Activated B cell treated with CpG ODN at 0.5 μM for 24 hours (primary cell): ENCODE measurements at places on chromosomes 16 and 17.

DNA sequence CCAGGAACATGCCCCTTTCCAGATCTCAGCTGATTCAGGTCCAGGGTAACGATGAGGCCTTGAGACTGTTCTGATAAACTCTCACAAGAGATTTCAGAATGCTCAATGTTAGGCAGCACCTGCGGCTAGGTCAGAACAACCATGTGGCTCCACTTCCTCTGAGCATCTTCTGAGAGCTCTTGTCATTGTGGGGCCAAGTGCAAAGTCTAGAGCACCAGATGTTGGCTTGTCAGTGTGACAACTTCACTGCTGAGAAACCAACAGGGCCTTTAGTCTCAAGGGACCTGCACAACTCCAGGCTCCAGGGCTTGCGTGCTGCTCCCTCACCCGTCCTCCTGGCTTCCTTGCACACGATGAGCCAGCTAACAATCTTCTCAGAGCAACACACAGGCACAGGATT, 29.0 kb downstream of the FCSK start:
- peaks cover 57% of the 10 kb centered on the region for H3K36me3 ChIP-seq
- DNase-seq = no peak
- no peak overlapping the region for H3K27ac ChIP-seq
- no peaks in the 10 kb centered on the region for H3K4me1 ChIP-seq
- H3K4me3 ChIP-seq = no peak overlapping the region

DNA sequence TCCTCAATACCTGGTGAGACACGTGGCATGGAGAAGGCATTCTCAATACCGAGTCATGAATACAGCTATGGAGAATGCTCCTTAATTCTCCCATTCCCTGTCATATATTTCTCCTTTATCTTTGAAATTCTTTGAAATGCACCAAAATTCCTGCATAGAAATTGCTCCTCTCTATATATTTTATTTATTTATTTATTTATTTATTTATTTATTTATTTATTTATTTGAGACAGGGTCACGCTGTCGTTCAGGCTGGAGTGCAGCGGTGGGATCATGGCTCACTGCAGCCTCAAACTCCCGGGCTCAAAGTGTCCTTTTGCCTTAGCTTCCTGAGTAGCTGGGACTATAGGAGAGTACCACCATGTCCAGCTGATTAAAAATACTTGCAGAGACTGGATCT, 190.3 kb upstream of the MAF start:
- H3K27ac ChIP-seq = no peak overlapping the region
- H3K4me1 ChIP-seq = no peaks in the 10 kb centered on the region
- no peaks in the 10 kb centered on the region for H3K27me3 ChIP-seq

- H3K4me1 ChIP-seq = peaks cover 7% of the 10 kb centered on the region
- H3K36me3 ChIP-seq = peaks cover 4% of the 10 kb centered on the region
- no peak for DNase-seq
- peak overlapping the region; percentile 31 for H3K27ac ChIP-seq
- H3K4me3 ChIP-seq = no peak overlapping the region
Observed at GRCh38 chr17:80449930-80450576, 26.4 kb downstream of the NPTX1 start.

DNA sequence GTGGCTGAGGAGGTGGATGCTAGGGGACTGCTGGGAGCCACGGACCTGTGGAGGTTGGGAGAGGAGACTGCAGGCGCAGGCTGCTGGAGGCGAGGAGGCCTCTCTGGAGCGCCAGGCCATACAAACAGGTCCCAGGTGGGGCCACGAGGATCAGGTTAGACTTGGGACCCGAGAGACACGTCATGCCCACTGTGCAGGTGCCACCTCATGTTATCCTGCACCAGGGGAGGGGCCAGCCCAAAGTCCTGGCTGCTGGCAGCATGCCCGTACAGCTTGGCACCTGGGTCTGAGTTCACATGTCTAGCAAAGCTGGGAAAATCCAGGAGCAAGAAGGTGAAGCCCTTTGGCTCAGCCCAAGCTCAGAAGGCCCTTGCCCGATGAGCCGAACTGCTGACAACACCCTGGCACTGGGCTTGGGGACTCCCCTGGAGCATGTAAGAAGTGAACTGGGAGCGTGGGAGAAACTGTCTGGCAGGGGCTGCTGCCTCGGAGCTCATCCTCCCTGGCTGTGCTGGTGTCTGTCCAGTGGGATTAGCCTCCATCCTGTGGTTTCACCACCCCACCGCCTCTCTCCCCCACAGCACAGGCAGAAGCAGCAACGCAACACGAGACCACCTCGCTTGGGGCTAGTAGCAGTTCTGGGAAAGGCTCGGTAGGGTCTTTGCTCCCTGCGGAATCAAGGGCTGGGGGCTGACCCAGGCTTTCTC, 5.3 kb downstream of the ARHGDIA start:
- H3K4me3 ChIP-seq = no peak overlapping the region
- H3K4me1 ChIP-seq = peaks cover 34% of the 10 kb centered on the region
- H3K27me3 ChIP-seq = no peaks in the 10 kb centered on the region
- no peak for DNase-seq

GRCh38 chr16:78916928-78917545, 683.5 kb downstream of the MAF start:
- no peaks in the 10 kb centered on the region for H3K4me1 ChIP-seq
- H3K27ac ChIP-seq = no peak overlapping the region
- no peaks in the 10 kb centered on the region for H3K27me3 ChIP-seq
- no peak overlapping the region for H3K4me3 ChIP-seq
- DNase-seq = no peak
- H3K36me3 ChIP-seq = peaks cover 17% of the 10 kb centered on the region

DNA sequence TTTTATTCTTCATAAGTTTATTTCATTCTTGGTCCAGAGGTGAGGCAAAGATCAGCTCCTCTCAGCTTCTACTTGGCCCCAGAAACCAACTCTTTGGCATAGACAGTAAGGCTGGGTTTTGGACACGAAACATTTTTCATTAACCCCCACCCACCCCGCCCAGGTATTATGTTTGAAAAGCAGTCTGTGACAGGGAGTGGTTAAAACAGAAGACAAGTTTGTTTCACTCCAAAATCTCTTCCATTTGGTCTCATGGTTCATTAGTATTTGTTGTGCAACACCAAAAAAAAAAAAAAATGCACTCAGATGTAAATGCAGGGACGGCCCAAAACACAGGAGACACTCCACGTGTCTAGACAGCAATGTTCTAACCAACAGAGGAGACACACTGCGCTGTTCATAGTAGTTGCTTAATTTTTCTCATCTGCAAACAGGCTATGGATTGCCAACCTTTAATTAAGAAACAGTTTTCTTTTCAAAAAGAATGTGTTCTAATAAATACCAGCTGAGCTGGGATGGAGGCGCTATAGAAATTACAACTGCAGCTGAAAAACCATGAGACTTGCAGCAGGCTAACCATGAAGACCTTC, 39.8 kb upstream of the MMP2 start:
- no peaks in the 10 kb centered on the region for H3K4me1 ChIP-seq
- H3K27me3 ChIP-seq = peaks cover 6% of the 10 kb centered on the region
- no peak for DNase-seq

DNA sequence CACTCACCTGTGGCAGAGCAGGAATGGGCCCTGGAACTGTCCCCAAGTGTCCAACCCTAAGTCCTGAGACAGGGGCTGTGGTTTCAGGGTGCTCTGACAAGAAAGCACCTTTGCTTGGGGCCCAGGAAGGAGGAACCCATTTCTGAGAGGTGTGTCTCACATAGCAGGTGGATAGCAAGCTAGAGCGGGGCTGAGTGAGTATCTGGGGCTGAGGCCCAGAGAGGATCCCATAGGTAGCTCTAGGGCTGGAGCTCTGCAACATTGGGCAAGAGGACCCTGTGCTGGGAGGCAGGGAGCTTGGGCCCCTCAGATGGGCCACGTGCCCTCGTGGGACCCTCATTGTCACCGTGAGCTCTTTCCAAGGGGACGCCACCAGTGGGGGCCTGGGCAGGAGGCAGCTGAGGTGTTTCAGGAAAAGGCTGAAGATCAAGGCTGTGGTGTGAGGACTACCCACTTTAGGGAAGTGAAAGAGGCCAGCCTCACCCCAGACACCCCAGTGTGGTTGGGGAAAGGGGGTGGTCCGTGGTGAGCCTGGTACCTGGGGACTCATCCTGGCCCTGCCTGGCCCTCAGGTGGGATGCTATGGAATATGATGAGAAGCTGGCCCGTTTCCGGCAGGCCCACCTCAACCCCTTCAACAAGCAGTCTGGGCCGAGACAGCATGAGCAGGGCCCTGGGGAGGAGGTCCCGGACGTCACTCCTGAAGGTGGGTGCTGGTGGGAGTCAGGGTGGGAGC, 5.3 kb downstream of the DEF8 start:
- peaks cover 89% of the 10 kb centered on the region for H3K4me1 ChIP-seq
- peaks cover 28% of the 10 kb centered on the region for H3K36me3 ChIP-seq
- peak overlapping the region; percentile 77 for H3K27ac ChIP-seq
- H3K27me3 ChIP-seq = no peaks in the 10 kb centered on the region
- DNase-seq = peak; percentile 42

DNA sequence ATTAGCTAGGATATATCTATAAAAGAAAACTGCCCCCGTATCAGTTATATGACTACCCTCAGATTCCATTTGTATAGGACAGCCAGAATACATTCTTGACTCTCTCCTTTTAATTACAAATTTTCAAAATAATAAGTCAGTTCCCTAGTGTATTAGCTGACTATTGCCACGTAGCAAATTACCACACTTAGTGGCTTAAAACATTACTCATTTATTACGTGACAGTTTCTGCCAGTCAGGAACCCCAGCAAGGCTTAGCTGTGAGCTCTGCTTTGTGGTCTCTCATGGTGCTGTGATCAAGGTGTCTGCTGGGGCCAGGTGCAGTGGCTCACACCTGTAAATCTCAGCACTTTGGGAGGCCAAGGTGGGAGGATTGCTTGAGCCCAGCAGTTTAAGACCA, 13.9 kb upstream of the SCNN1B start:
- DNase-seq = no peak
- H3K27me3 ChIP-seq = peaks cover 10% of the 10 kb centered on the region
- H3K4me3 ChIP-seq = no peak overlapping the region
- H3K27ac ChIP-seq = no peak overlapping the region
- H3K4me1 ChIP-seq = no peaks in the 10 kb centered on the region

GRCh38 chr16:51429041-51429440, 278.0 kb upstream of the SALL1 start:
- no peaks in the 10 kb centered on the region for H3K4me1 ChIP-seq
- no peak overlapping the region for H3K27ac ChIP-seq
- H3K36me3 ChIP-seq = no peaks in the 10 kb centered on the region
- no peak overlapping the region for H3K4me3 ChIP-seq

DNA sequence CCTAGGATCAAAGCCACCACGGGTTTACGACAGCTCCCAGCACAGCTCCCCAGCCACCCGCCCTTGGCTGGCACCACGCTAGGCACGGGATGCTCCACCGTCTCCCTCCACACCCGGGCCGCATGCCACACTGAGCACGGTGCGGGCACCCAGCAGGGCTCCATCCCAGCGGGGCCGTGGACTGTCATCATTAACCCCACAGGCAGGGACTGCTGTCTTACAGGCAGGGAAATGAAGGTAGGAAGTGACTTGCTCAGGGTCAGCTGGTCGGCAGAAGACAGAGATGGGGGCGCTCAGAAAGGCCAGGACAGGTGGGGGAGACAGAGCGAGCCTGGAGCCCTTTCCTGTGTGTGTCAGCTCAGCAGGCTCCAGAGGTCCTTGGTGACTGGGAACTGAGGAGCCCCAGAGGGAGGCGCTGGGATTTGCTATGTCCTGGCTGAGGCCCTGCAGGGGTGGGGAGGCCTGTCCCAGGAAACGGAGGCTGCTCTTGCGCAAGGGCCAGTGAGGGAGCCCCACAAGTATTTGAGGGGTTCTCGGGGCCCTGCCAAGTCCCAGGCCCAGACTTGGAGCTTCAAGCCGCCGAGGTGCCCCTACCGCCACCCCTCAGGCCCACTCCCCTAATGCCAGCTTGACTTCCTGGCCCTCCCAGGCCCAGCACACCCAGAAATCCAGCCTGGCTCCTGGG, 3.2 kb downstream of the UBALD1 start:
- no peaks in the 10 kb centered on the region for H3K27me3 ChIP-seq
- no peak overlapping the region for H3K4me3 ChIP-seq
- H3K4me1 ChIP-seq = peaks cover 28% of the 10 kb centered on the region
- H3K36me3 ChIP-seq = peaks cover 18% of the 10 kb centered on the region
- H3K27ac ChIP-seq = no peak overlapping the region
- DNase-seq = no peak

- no peak overlapping the region for H3K4me3 ChIP-seq
- peaks cover 2% of the 10 kb centered on the region for H3K27me3 ChIP-seq
- peaks cover 8% of the 10 kb centered on the region for H3K4me1 ChIP-seq
- H3K36me3 ChIP-seq = no peaks in the 10 kb centered on the region
- no peak for DNase-seq
- H3K27ac ChIP-seq = no peak overlapping the region
Observed at GRCh38 chr17:7112510-7113108, 2.0 kb downstream of the ASGR2 start.

- H3K4me3 ChIP-seq = peak overlapping the region; percentile 54
- H3K36me3 ChIP-seq = peaks cover 85% of the 10 kb centered on the region
- no peak for DNase-seq
- peak overlapping the region; percentile 47 for H3K27ac ChIP-seq
- H3K27me3 ChIP-seq = no peaks in the 10 kb centered on the region
- H3K4me1 ChIP-seq = peaks cover 32% of the 10 kb centered on the region
Observed at GRCh38 chr16:84663433-84664101, 15.3 kb downstream of the KLHL36 start.

DNA sequence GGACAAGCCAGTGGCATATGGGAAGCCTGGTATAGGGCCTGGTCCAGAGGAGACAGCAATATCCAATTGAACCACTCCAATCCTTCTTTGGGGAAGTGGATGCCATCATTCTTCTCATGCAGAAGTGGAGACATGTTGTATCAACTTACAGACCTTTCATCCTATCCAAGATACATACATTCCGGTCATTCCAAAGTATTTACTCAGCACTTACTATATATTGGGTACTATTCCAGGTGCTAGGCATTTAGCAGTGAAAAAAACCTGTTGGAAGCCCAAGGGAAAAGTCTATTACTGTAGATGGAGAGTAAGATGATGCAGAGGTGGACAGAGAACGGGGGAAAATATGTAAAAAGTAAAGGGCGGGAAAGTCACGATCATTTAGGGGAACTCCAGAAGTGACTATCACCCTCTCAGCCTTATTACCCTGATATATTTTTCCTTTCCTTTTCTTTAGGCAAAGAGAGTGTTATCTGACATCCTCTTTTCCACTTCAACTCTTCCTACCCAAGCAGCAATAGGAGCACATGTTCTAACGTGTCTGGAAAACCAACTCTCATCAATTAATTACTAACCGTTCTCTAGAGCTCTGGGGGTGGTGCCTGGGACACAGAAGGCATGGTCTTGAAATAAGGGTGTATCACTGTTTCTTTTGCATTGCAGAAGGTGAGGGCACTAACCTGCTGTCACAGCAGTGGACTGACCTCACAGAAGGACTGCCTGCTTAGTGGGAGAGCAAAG, 210.1 kb upstream of the MAF start:
- no peak for DNase-seq
- no peak overlapping the region for H3K27ac ChIP-seq
- H3K4me3 ChIP-seq = no peak overlapping the region
- no peaks in the 10 kb centered on the region for H3K4me1 ChIP-seq
- H3K27me3 ChIP-seq = no peaks in the 10 kb centered on the region

DNA sequence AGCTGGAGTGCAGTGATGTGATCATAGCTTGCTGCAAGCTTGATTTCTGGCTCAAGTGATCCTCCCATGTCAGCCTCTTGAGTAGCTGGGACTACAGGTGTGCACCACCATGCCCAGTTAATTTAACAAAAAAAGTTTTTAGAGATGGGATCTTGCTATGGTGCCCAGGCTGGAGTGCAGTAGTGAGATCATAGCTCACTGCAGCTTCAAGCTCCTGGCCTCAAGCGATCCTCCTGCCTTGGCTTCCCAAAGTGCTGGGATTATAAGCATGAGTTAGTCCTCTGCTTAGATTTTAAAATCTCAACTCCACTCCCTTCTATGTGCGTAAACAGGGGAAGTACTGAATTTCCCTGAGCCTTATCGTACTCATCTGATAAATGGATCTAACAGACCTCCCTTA, 6.3 kb downstream of the RABEP2 start:
- no peak overlapping the region for H3K27ac ChIP-seq
- no peaks in the 10 kb centered on the region for H3K27me3 ChIP-seq
- no peak for DNase-seq
- peaks cover 31% of the 10 kb centered on the region for H3K4me1 ChIP-seq
- no peak overlapping the region for H3K4me3 ChIP-seq
- H3K36me3 ChIP-seq = peaks cover 65% of the 10 kb centered on the region
